Neuronal stem cell (in vitro differentiated cells): ENCODE measurements at places on chromosomes 16 and 17.

DNA sequence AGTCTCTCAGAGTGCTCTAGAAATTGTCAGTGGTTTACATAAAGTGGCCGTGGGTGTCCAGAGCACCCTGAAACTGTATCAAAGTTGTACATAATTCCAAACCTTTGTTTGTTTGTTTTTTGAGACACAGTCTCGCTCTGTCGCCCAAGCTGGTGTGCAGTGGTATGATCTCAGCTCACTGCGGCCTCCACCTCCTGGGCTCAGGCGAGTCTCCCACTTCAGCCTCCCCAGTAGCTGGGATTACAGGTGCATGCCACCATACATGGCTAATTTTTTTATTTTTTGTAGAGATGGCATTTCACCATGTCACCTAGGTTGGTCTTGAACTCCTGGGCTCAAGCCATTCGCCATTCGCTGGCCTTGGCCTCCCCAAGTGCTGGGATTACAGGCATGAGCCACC is 24.3 kb upstream of the ADGRG1 start:
- no peak for DNase-seq

- no peak for DNase-seq
Measured at GRCh38 chr17:40666331-40666730, 1.4 kb upstream of the KRT222 start.

GRCh38 chr16:46607529-46607928 is 13.7 kb downstream of the SHCBP1 start:
- DNase-seq: no peak

GRCh38 chr16:54176376-54176901 is 110.1 kb downstream of the IRX3 start:
- DNase-seq: no peak

GRCh38 chr16:24428756-24429155 is 110.6 kb upstream of the RBBP6 start:
- no peak for DNase-seq

- DNase-seq: no peak
Measured at GRCh38 chr16:2498531-2499253, 15.1 kb upstream of the ATP6V0C start.

DNA sequence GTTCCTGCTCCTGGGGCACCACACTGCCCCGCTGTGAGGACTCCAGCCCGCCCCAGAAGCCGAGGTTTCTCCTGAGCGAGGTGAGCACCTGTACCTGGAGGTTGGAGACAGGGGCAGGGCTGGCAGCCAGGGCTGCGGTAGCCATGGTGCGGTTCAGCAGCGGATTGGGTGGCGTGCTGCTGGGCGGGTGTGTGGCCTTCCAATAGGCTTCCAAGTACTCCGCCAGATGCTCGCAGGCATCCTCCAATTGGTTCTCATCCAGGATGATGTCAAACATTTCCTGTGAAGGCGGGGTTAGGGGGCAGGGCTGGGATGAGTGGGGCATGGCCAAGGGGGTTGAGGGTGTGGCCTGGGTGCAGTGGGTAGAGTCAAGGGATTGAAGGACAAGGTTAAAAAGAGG is 11.3 kb upstream of the ARL5C start:
- DNase-seq: no peak

DNA sequence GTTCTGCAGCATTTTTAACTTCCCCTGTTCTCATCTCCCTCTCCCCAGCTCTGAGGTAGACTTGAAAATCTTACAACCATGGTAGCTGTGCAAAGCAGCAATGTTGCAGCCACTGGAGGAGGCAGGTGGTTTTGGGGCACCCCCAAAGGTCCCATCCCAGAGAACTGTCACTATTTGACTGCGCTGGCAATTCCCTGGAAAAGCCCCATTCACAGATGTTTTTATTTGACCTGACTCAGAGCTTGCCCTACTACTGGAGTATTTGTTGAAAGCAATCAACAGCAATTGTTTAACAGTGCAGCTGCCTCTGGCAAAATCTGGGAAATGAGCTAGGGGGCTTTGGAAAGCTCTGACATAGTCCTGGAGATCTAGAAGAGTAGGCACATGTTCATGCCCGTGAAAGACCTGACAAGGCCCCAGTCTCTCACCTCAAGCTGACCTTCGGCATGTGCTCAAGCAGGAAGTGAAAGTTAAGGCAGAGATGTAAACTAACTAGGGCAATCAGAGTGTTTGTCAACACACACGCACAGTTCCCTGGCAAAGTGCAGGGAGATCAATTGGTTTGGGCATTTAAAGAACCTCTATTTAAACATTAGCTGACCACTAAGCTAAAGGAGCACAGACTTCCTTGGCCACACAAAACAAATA is 19.7 kb upstream of the PIK3R5 start:
- DNase-seq: no peak

DNA sequence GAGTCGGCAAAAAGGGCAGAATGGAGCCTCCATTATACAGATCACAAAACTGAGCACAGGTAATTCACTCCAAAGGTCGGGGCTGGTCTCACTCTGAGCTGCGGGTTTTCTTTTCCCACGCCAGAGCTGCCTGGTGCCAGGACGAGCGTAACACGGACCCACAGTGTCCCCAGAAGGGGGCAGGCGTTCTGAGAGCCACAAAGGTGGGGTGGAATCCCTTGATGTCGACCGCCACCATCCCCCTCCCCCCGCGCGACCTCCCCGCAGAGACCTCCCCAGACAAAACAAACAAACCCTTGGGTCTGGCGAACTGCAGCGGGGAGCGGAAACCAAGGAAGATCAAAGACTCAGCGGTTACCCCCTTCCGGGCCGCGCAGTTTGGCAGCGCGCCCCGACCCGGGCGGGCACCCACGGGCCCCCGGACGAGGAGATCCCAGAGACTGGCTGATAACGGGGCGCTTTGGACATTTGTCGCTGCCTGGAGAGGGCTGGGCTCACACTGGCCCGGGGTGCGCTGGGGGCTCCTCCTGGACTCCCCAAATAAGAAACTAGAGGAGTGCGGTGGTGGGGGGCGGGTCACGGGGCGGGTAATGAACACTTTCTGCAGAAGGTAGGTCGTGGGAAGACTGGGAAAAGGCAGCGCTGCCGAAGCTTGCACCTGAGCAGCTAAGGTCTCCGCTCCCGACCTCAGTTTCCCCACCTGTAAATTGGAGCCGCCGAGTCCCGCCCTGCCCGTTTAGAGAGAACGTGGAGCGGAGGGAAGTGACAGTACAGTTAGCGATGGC is 664 bp upstream of the NKD1 start:
- peak; percentile 41 for DNase-seq

DNA sequence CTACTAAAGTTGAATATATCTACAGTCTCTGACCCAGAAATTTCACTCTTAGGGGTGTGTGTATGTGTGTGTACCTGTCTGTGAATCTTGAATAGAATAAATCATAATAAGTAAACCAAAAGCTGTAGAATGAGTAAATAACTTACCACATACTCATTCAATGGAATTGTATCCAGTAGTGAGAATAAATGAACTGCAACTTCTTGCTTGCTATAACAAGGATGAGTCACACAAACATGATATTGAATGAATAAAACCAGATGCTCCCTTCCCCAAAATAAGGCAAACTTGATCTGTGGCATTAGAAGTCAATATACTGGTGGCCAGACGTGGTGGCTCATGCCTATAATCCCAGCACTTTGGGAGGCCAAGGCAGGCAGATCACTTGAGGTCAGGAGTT is 259.8 kb upstream of the MON1B start:
- DNase-seq: no peak

DNA sequence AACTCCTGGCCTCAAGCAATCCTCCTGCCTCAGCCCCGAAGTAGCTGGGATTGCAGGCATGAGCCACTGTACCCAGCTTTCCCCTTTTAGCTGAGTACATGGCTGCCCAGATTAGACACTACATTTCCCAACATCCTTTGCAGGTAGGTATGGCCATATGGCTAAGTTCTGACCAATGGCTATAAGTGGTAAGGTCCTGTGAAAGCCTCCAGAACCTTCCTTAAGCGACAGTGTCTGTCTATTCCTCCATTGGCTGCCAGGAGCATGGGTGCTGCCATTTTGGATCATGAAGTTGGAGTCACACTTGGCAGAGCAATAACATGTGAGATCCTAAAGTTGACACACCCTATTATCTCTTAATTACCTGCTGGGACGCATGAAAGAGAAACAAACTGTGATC is 24.4 kb upstream of the CRHR1 start:
- DNase-seq: no peak

DNA sequence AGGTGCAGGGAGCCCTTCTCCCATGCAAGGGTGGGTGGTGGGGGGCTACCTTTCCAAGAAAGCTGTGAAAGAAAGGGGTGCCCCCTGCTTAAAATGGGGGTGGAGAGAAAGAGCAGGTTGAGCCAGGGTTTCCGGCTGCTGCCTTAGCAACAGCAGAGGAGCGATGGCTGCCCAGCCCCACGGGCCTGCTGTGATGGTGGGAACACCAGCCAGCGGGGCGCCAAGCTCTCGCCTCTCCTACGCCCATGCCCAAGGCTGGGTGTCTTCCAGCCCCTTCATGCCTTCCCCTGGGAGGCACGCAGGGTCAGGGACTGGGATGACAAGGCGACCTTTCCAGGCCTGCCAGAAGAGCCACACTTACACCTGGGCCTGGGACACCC is 3.0 kb downstream of the FMNL1 start:
- DNase-seq: no peak

DNA sequence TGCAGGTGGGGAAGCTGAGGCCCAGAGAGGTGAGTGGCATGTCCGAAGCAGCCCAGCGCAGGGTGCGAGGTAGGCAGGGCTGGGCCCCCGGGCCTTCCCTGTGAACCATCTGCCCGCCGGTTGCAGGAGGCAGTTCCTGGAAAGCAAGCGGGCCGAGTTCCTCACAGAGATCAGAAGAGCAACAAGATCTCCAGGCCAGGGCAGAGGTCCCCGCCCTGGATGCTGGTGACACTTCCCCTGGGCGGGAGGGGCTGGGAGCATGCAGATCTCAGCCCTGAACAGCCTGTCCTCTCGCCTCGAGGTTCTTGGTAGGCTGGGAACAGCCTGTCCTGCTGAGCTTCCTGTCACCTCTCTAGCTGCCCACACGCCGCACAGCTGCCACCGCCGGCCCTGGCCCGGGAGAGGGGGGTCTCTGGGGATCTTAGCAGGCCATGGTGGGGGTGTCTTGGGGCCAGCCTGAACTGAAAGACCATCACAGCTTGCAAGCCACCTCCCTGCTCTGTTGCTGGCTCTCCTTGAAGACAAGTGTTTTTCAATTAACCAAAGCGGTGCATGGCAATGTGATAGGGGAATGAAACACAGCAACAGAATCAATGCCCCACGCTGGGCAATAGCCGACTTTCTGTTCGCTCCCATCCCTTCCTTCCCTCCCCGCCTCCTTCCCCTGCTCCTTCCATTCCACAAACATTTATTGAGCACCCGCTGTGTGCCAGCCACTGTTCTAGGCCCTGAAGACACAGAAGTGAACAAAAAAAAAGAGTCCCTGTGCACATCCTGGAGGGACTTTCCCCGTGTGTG is 31.7 kb downstream of the SOCS1 start:
- no peak for DNase-seq

DNA sequence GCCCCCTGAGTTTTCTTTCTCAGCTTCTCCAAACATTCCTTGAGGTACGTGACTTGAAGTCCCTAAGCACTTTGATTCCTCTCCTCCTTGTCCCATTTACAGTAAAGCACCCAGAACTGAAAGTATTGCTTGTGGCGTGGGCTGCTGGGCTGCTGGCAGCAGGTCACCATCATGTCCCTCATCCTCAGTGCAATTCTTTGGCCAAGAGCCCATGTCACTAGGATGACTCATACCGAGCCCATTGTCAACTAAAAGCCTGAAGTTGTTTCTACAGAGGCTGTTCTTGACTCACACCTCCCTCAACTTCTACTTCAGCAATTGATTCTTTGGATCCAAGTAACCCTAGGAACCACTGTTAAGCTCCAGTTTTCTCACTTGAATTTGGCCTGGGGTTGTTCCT is 54.3 kb downstream of the KPNA2 start:
- no peak for DNase-seq

DNA sequence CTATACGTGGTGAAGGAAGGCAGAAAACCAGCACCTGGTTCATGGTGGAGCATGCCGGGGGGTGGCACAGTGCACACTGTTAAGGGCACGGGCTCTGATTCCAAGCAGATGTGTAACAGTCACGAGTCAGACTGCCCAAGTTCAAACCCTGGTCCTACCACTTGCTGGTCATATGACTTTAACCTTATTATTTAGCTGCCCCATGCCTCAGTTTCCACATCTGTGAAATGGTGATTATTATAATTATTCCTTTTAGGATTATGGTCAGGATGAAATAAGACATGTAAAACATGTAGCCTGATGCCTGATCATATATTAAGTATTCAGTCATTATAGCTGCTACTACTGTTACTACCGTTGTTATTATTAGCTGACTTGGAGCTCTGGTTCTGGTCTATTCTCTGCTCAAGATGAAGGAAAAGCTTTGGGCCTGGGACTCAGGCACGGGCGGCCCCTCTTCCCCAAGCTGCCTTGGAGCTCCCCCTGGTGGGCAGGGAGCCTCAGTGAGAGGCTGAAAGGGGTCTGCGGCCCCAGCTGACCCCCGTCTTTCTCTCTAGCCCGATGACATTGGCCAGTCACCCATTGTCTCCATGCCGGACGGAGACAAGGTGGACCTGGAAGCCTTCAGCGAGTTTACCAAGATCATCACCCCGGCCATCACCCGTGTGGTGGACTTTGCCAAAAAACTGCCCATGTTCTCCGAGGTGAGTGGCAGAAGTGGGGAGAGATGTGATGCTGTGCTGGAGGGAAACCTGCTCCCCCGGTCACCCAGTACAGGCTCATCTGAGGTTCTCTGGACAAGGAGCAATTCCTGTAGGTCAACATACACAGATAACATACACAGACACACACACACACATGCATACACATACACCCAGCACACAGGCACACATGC is 14.0 kb downstream of the NR1D1 start:
- no peak for DNase-seq

- no peak for DNase-seq
Measured at GRCh38 chr17:49108318-49108717, 24.3 kb upstream of the B4GALNT2 start.

DNA sequence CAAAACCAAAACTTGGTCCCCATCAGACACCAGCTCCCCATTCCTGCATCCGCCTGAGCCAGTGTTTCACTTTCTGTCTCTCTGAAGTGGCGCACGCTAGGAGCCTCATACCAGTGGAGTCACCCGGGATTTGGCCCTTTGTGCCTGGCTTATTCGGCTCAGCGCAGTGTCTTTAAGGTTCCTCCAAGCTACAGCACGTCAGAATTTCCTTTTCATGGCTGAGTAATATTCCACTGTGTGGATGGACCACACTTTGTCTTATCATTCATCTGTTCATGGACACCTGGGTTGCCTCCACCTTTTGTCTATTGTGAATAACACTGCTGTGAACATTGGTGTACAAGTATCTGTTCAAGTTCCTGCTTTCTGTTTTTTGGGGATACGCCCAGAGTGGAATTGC is 45.2 kb upstream of the CHMP6 start:
- DNase-seq: no peak

DNA sequence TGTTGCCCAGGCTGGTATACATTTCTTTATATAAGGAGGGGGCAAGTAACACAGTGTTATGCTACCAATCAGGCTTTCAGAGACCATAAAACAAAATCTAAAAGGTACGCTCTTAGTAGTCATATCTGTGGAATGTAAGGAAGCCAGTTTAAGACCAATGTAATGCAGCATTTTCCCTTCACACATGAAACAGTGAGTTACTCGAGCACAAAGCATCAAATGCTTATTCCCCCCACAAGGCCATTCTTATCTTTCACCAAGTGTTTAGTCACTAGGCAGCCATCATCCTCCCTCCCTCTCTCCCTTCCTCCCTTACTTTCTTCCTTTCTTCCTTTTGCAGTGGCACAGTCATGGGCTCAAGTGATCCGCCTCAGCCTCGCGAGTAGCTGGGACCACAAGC is 12.8 kb downstream of the HMOX2 start:
- no peak for DNase-seq
